ENCODE measurements at places on chromosomes 7 and 10. TPM values are rescaled to one million over a fixed set of nuclear protein-coding genes. Genes with fewer than 3 reads are reported as not detected.

GRCh38 chr10:84938117-84938905 is 609.9 kb downstream of the CCSER2 start:
- H3K27ac ChIP-seq: no peak overlapping the region
- DNase-seq: no peak
- no peaks in the 10 kb centered on the region for H3K27me3 ChIP-seq
- no peak overlapping the region for H3K4me3 ChIP-seq

GRCh38 chr10:88693392-88694020 is 12.5 kb upstream of the LIPK start:
- H3K27me3 ChIP-seq: peaks cover 13% of the 10 kb centered on the region
- no peaks in the 10 kb centered on the region for H3K36me3 ChIP-seq
- H3K4me3 ChIP-seq: no peak overlapping the region
- no peak for DNase-seq

Gene SLC13A4
- not detected for total RNA-seq

DNA sequence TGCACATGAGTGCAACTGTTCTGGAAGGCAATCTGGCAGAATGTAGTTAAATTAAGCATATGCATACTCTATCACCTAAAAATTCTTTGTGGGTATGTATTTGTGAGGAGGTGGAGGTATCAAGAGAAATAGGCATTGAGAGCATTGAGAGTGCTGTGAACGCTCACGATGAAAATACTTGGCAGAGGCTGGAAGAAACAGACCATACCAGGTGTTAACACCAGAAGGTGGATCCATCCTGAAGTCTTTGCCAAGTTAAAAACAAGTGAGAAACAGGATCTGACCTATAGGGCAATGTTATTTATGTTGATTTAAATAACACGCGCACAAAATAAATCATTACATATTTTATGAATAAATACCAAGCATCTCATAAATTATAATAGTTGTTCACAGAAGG is 311.6 kb downstream of the PCLO start:
- no peak overlapping the region for H3K27ac ChIP-seq
- DNase-seq: no peak
- no peaks in the 10 kb centered on the region for H3K36me3 ChIP-seq

DNA sequence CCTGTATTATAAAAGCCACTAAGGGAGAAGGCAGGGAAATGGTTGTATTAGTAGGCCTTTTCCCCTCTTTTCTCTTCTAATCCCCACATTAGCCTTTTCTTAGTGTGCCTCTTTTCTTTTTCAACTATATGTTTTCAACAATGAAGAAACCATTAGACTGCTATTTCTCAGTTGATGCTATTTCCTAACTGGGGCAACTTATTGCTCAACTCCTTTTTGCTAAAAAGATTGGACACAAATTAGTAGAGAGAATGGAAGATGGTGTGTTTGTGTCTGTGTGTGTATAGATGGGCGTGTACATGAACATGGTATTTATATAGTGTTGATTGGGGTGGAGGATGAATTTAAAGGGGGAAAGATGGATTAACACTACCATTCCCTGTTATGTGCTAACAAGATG is 28.4 kb downstream of the TBC1D12 start:
- DNase-seq: peak; percentile 2
- H3K27me3 ChIP-seq: no peaks in the 10 kb centered on the region
- no peak overlapping the region for H3K4me3 ChIP-seq
- no peaks in the 10 kb centered on the region for H3K36me3 ChIP-seq
- H3K4me1 ChIP-seq: peaks cover 8% of the 10 kb centered on the region

DNA sequence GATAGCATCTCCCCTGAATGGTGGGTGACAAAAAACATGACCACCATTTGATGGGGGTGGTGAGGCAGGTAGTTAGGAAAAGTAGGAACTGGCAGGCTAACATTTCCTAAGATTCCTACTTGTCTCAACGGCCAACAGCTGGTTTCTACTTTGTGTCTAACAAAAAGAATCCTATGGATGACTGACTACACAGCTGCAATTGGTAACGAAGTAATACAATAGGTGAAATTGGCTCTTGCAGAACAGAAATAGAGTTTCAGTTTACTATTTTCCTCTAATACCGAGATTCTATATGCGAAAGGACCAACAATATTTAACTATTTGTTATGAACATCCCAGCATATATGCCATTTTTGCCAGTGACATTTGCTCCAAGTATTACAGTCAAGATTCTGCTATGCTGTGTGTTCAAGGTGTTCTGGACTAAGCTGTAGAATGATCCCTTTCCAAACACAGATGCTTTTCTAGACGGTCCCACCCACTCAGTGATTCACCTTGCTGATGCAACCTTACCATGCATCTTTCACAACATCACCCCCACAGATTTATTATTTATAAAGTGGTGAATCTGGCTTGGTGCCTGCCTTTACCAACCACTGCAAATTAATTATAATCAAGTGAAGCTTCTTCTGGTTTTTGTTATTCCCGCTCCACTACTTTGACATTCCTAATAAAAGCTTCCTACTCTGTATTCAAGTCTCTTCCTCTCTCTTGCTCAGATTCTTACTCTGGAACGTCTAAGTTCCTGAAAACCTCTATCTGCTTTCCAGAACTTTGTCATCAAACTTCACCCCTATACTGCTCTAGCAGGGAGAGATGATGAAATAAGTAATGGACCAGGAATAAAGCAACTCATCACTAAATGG is 16.8 kb downstream of the BBIP1 start:
- H3K4me3 ChIP-seq: no peak overlapping the region
- peak; percentile 80 for DNase-seq
- no peaks in the 10 kb centered on the region for H3K27me3 ChIP-seq
- H3K36me3 ChIP-seq: peaks cover 11% of the 10 kb centered on the region
- peak overlapping the region; percentile 44 for H3K27ac ChIP-seq

Gene AKR1C3
- 0.18 TPM for total RNA-seq

- H3K36me3 ChIP-seq: no peaks in the 10 kb centered on the region
- H3K4me1 ChIP-seq: no peaks in the 10 kb centered on the region
- DNase-seq: no peak
- no peak overlapping the region for H3K27ac ChIP-seq
These were observed 498.3 kb downstream of the GFRA1 start for GRCh38 chr10:115774721-115775120.

- H3K36me3 ChIP-seq: no peaks in the 10 kb centered on the region
- peaks cover 16% of the 10 kb centered on the region for H3K27me3 ChIP-seq
- 0 out of 2 replicates have a peak, but pooled peaks cover 1% of the 10 kb centered on the region for H3K4me1 ChIP-seq
- H3K27ac ChIP-seq: no peak overlapping the region
These were observed 17.3 kb downstream of the CAMK2B start for GRCh38 chr7:44307905-44308595.

DNA sequence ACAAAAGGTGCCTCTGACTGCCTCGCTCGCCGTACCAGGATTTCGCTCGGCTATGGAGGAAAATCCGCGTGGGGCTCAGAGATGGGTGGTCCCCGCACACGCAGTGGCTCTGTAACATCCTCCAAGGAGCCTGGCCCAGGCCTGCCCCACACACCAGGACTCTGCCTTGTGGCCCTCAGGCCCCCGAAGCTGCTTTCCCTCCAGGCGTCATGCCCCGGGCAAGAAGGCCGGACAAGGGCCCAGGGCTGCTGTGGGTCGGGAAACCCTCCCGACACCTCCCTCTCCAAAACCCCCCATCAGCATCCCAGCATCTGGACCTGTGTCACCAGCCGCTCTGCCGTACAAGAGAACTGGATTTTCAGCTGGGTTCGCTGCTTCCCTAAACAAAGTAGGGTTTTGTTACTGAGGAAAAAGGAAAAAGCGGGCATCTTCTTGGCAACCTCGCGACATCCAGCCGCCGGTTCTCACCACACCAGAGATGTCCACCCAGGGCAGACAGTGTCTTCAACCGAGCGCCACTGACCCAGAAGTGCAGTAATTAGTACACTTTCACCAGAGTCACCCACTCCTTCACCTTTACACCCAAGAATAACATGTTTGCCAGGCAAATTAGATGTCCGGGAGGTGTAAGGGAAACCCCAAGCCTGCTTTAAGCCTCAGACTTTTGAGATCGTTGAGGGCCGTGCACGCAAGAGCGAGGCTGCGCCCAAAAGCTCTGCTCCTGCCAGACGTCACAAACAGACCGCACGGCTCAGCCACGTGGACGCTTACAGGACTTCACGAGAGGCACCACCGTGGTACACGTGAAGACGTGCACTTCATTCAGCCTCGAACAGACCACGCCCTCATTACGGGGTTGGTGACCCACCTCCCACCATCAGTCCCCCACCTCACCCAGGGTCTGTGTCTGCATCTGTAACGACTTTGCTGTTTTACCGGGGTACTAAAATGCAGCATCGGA is 62.2 kb downstream of the DIP2C start:
- no peak overlapping the region for H3K27ac ChIP-seq
- no peak for DNase-seq
- no peaks in the 10 kb centered on the region for H3K36me3 ChIP-seq
- H3K4me1 ChIP-seq: peaks cover 29% of the 10 kb centered on the region

- H3K4me1 ChIP-seq: no peaks in the 10 kb centered on the region
- H3K4me3 ChIP-seq: no peak overlapping the region
- DNase-seq: no peak
- peaks cover 22% of the 10 kb centered on the region for H3K27me3 ChIP-seq
These were observed 4.9 kb downstream of the MEOX2 start for GRCh38 chr7:15681631-15682030.

DNA sequence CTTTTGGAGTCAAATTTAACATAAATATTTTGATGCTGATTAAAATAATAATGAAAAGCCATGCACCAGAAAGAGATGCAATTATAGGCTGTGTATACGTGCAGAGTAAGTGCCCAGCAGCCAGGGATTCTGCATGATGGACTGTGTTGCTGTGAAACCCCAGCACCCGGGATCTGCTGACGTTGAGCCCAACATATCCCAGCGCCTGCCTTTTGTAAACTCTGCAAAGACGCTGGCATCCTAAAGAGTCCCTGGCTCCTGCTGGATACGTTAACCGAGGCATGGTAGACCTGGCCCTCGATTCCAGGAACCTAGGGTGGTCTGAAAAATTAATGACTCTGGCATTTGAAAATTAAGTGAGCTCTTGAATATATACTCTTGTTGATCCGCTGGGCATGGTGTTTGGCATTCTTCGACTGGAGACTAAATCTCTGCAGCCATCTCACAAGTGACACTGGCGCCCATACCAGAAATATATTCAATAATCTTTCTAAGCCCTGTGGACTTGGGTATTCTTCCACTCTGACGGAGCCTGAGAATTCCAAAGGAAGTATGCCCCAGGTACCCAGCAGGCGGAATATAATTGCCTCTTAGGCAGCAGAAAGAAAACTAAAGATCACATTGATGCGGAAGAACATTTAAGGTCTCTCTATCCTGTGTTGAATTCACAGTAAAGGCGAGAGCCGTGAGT is 191.2 kb upstream of the SH2B2 start:
- H3K27me3 ChIP-seq: no peaks in the 10 kb centered on the region
- no peak for DNase-seq
- H3K4me1 ChIP-seq: no peaks in the 10 kb centered on the region
- H3K27ac ChIP-seq: no peak overlapping the region
- no peak overlapping the region for H3K4me3 ChIP-seq

DNA sequence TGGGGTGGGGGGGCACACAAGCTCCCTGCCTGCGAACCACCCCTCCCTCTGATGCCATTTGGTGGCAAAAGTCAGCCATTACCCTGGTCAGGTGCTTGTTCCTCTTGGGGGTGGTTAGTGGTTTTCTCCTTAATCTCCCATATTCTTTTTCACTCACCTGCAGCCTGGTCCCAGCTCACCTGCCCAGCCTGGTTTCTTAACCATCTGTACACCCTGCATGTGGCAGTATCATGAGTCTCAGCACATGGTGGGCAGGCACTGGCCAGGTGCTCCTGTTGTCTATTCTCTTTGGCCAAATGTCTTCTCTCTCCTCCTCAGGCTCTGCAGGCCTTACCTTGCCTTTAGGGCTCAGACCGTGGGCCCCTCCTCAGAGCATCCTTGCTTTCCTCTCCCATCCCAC is 30.5 kb downstream of the OGDH start:
- no peaks in the 10 kb centered on the region for H3K36me3 ChIP-seq
- no peak overlapping the region for H3K4me3 ChIP-seq
- H3K27ac ChIP-seq: no peak overlapping the region
- no peaks in the 10 kb centered on the region for H3K27me3 ChIP-seq

DNA sequence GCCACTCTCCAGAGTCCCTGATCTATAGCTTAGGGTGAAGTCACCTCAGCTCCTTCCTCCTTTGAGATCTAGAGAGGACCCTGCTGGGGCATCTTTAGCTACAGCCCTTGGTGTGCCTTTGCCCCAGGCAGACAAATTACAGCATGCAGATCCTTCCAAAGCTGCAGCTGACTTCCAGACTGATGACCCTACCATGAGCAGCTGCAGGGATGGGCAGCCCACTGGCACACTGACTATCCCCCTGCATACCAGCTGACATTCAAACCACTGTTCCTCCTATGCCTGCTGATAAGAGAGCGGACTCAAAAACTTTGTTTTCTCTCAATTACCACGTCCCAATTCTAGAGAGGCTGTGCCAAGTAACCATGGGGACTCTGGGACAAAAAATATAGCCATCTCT is 70.6 kb downstream of the COL13A1 start:
- H3K27ac ChIP-seq: no peak overlapping the region
- H3K4me1 ChIP-seq: peaks cover 7% of the 10 kb centered on the region
- H3K36me3 ChIP-seq: no peaks in the 10 kb centered on the region

- no peak for DNase-seq
- no peak overlapping the region for H3K4me3 ChIP-seq
- H3K27me3 ChIP-seq: peaks cover 2% of the 10 kb centered on the region
These were observed 48.7 kb downstream of the PDK4 start for GRCh38 chr7:95547361-95548348.

Gene ANKRD26
- 8.6 TPM for total RNA-seq

Gene KCP
- not detected for total RNA-seq

Gene IFIT2
- 2.2 TPM for total RNA-seq

- H3K4me3 ChIP-seq: peak overlapping the region; percentile 92
- no peaks in the 10 kb centered on the region for H3K27me3 ChIP-seq
- peaks cover 1% of the 10 kb centered on the region for H3K4me1 ChIP-seq
- peak; percentile 34 for DNase-seq
- H3K27ac ChIP-seq: peak overlapping the region; percentile 100
These were observed 836 bp downstream of the KMT2E start for GRCh38 chr7:105014693-105015389.

DNA sequence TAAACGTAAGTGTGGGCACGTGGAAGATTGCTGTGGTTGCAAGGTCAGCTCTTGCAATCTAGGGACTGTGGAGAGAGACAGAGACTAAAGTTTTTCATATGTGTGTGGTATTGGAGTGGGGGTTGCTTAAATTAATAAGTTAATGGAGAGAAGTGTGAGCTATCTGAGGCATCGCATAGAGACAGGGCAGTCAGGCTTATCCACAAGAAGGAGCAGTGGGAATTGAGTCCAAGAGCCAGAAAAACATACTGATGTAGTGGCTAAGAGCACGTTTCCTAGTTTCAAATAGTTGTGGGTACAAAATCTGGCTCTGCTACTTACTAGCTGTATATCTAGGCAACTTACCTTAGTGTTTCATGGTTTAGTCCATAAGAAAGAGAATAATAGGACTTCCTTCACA is 65.8 kb downstream of the SORCS3 start:
- H3K4me3 ChIP-seq: no peak overlapping the region
- no peaks in the 10 kb centered on the region for H3K36me3 ChIP-seq
- no peaks in the 10 kb centered on the region for H3K27me3 ChIP-seq
- no peak overlapping the region for H3K27ac ChIP-seq

- no peaks in the 10 kb centered on the region for H3K4me1 ChIP-seq
- no peak overlapping the region for H3K27ac ChIP-seq
- DNase-seq: peak; percentile 67
These were observed 10.2 kb upstream of the GDF2 start for GRCh38 chr10:47311932-47312662.

Gene VIPR2
- not detected for total RNA-seq

All from IMR-90 (cell line).